Activated CD8-positive, alpha-beta memory T cell treated with anti-CD3 and anti-CD28 coated beads for 1 hour (primary cell): ENCODE measurements at places on chromosomes 4 and X.

- peak; percentile 8 for DNase-seq
Measured at GRCh38 chr4:153153339-153153871, 50.8 kb upstream of the TRIM2 start.

- no peak for DNase-seq
Measured at GRCh38 chr4:104743215-104743653, 248.5 kb upstream of the CXXC4 start.

GRCh38 chrX:17682259-17682658 lies 55.0 kb upstream of the SCML1 start:
- no peak for DNase-seq

DNA sequence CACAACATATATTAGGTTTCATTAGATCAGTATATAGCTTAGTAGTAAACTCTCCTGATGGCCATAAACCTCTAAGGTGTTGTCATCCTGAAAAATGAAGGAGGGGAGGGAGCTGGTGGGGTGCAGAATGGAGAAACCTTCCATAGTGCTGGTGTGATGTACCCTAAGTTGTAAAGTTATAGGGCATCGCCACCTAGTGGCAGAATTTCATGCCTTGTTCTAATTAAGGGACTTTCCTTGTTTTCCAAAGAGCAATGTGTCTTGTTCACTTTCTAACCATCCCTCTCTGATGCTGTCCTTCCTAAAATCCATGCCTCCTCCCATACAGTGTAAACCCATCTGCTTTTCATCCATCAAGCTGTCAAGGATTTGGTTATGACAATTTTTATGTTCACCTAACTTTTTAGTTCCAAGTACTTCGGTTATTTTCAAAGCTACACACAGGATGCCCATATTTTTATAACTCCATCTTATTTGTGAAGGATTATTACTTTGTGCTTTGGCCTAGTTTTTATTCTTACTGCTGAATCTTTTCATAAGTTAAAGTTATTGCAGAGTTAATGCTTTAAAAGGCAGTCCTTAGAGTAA lies 4.5 kb downstream of the NBDY start:
- peak; percentile 20 for DNase-seq

GRCh38 chrX:69096963-69097362 lies 68.3 kb downstream of the PJA1 start:
- no peak for DNase-seq

GRCh38 chr4:16652732-16653305 lies 245.6 kb downstream of the LDB2 start:
- no peak for DNase-seq

GRCh38 chrX:39309018-39309635 lies 507.9 kb downstream of the MID1IP1 start:
- no peak for DNase-seq
